ENCODE measurements at places on chromosomes 11 and 22. TPM values are rescaled to one million over a fixed set of nuclear protein-coding genes. Genes with fewer than 3 reads are reported as not detected.

MYRF gene
- total RNA-seq = 1.9 TPM

PGM2L1 gene
- 0.39 TPM for total RNA-seq

TRPM5 gene
- total RNA-seq = not detected

NAA40 gene
- 29.6 TPM for total RNA-seq

LRP5 gene
- 23.5 TPM for total RNA-seq

SMIM38 gene
- total RNA-seq = not detected

ANKK1 gene
- not detected for total RNA-seq

TH gene
- not detected for total RNA-seq

INSC gene
- total RNA-seq = 6.2 TPM

DNA sequence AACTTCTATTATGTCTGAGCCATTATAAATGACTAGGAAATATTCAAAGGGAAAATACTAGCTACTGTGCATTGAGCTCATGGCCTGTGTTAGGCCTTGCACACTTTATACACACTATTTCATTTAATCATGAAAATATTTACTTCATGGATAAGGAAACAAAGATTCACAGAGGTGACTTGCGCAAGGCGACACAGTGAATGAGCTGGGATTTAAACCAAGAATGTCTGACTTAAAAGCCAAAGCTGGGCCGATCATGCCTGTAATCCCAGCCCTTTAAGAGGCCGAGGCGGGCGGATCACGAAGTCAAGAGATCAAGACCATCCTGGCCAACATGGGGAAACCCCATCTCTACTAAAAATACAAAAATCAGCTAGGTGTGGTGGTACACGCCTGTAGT lies 231.5 kb downstream of the MIAT start:
- no peak for DNase-seq

DNA sequence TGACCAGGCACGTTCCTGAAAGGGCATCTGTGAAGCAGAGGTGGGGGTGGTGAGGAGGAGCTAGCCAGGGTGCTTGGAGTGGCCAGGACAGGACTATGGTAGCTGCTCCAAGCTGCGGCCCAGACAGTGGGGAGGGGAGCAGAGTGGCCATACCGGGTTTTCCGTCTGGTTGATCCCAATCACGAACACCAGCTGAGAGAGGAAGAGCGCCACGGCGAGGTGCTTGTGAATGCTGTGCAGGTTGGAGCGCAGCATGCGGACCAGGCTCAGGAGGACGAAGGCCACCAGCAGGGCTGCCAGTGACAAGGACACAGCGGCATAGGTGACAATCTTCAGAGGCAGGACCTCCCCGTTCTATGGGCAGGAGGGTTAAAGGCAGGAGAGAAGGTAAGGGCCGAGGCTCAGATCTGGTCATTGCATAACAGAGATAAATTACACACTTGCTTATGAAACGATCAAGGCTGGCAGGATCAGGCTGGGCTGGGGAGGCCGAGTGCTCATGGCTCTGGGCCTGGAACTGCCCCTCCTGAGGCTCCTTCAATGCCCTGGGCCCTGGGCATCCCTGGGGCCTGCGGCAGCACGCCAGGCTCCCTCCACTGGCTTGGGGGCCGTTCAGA lies 41.5 kb downstream of the TRMU start:
- no peak for DNase-seq

DNA sequence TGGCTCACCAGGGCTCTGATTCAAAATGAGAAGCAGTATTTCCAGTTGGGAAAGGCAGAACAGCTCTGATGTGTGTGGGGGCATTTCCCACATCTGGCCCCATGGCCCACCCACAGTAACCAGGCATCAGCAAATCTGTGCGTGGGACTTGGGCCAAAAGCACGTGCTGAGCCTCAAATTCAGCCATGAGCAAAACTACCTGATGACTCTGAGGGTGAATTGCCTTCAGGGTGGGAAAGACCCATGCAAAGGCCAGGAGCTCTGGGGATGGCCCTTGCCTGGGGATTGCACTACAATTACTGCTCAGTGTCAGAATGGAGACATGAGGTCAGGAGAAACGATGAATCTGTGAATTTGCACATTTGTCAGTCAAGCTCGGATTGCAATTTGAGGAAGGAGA lies 20.9 kb downstream of the TP53AIP1 start:
- DNase-seq = no peak

GRCh38 chr11:15884777-15885540 lies 471.4 kb downstream of the SOX6 start:
- no peak for DNase-seq

GRCh38 chr11:71155846-71156245 lies 96.5 kb downstream of the SHANK2 start:
- DNase-seq = no peak

DNA sequence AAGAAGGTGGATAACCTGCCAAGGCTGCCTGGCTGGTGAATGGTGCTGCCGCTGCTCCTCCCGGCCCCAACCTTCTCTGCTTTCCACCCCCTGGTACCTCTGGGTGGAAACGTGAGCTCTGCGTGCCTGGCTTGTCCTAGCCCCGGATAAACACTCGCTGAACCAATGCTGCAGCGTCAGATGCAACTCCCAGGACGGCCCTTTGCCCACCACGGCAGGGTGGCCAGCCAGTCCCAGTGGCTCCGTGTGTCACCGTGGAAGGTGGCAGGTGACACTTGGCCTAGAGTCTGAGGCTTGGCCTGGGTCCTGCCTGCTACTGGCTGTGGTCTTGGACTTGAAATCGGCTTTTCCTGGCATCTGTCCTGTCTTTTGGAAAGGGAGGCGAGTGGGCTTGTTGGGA lies 47.7 kb downstream of the TPCN2 start:
- DNase-seq = no peak

GRCh38 chr11:105181521-105181920 lies 42.0 kb upstream of the CARD18 start:
- DNase-seq = no peak

DNA sequence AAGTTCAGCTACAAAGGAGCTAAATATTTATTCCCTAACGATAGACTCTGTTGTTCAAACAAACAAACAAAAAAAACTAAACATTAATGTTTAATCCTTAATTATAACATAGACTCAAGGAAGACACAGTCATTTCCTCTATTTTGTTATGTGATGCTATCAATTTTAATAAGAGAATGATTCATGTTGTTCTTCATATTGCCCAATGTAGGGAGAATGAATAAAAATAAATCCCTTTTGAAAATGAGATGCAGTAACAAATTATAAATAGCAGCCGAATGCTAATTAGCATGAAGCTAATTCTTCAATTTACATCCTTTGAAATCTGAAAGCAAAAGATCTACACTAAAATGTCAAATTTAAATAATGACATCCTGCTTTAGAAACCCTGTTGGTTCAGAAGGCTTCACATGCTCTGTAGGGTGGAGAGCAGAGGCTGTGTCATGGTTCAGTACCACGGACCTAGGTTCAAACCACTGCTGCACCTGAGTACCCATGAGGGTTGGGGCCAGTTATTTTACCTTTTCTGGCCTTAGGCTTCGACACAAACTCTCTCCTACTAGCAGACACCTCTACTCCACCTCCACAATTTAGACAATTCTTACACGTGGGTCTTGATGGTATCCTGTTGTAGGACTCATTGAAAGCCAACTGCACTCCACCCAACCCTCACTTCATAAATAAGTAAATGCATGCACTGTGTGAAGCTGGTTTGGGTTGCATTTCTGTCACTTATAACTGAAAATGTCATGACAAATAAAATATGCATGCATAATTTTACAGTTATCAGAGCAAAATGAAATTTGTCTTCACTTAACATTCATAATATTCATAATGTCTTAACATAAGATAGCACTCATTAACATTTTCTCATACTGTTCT lies 89.0 kb downstream of the RRAS2 start:
- DNase-seq = no peak

DNA sequence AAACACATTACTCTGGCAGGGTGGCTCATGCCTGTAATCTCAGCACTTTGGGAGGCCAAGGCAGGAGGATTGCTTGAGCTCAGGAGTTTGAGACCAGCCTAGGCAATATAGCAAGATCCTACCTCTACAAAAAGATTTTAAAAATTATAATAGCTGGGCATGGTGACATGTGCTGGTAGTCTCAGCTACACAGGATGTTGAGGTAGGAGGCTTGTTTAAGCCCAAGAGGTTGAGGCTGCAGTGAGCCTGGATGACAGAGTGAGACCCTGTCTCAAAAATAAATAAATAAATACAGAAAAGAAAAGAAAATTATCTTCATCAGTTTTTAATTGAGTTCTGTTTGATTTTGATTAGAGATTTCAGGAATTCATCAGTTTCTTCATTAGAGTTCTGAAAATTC lies 5.2 kb downstream of the CCDC134 start:
- DNase-seq = no peak

DNA sequence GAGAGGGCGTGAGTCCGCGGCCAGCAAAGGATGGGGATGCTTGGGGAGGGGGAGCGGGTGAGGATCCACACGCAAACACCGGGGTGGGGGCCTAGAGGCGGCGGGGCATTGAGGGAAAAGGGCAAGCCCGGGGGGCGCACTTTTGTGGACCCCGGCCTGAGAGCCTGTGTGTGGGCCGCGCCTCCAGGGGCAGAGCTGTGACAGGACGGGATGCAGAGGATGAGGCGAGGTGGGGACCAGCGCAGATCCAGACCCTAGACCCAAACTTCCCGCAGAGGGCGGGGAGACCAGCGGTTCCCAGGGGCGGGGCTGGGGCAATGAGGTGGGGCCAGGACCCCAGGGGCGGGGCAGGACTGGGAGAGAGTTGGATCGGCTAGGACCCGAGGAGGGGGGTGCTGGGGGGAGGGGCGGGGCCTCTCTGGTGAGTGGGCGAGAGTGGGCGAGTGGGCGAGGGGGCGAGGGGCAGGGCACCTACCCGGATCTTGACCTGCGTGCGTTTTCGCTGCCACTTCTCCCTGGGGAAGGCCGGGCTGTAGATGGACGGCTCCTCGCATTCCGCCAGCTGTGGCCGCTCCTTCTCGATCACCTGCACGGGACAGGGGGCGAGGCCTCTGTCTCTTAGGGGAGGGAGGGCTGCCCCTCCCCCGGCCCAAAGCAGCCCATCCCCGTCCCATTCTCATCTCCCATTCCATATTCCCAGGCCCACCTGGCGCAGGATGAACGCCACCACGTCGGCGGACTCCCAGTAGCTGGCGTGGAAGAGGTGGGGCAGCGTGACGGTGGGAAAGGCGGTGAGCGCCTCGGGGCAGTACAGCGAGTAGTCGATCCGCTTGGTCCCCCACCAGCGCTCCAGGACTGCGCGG lies 10.6 kb downstream of the PITPNM1 start:
- DNase-seq = no peak
